ENCODE measurements at places on chromosomes 3 and 15.
A peak's percentile ranks its signal among the peaks of the same experiment; 100 is the strongest.

- DNase-seq, result no peak
Observed at GRCh38 chr15:99128411-99128810, 23.5 kb downstream of the SYNM start.

GRCh38 chr3:71425491-71426071 lies 157.9 kb downstream of the FOXP1 start:
- DNase-seq, result no peak

GRCh38 chr3:183253528-183254486 lies 754 bp downstream of the B3GNT5 start:
- peak; percentile 76 for DNase-seq

DNA sequence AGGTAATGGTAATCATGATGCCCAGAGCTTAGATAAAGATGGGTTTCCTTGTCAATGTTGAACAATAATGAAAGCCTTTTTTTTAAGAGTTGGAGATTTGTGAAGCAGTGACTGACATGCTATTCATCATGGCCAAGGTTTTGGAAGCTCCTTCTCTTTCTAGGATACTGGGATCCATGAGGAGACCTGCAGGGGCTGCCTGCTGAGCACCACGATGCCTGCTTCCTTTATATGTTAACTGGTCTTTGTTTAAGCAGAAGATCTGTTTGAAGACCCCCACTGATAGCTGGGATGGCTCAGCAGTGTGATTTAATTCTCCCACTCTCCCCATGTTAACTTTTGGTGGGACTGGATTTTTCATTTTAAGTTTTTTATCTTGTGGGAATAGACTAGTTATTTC lies 15.8 kb downstream of the RBP1 start:
- DNase-seq, result no peak

DNA sequence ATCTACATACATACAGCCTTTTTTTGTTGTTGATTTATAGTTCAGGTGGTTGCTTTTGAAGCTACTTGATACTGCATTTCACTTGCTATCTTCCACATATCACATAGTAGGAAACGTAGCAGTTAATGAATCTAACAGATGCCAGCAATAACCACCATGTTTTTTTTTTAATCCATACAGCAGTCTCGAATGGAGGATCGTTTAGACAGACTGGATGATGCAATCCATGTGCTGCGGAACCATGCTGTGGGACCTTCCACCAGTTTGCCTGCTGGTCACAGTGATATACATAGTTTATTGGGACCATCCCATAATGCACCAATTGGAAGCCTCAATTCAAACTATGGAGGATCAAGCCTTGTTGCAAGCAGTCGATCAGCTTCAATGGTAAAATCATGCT lies 123.2 kb upstream of the CGNL1 start:
- DNase-seq, result no peak

DNA sequence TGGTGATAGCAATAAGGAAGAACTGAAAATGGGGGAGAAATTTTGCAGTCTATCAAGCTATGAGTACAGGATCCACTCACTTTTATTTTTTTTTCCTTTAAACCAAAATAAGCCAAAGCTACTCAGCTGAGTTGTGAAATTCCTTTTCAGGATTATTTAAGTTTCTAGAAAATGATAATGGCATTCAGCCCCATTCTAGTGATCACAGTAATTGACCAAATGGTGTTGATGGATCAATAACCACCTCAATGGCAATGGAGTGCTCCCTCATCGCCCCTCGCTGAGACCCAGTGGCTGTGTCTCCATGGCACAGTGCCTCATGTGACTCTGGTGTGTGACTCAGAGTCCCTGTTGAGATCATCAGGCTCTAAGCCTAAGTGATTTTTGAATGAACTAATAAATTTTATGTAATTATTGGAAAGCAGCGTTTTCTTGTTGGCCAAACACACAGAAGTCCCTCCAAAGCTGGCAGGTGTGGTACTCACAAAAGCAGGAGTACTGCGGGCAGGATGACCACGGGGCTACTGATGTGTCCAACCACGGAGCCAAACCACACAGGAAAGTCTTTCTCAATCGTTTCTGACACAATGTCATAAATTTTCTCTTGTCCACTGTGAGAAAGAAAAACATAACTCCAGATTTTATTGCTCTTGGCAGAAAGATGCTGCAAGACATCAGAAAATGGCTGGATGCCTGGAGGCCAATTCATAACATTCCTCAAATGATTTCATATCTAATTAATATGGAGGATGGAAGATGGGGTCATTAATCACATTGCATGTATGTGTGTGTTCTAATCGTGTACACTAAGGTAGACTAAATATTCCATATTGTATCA lies 14.4 kb upstream of the STARD5 start:
- peak; percentile 14 for DNase-seq

DNA sequence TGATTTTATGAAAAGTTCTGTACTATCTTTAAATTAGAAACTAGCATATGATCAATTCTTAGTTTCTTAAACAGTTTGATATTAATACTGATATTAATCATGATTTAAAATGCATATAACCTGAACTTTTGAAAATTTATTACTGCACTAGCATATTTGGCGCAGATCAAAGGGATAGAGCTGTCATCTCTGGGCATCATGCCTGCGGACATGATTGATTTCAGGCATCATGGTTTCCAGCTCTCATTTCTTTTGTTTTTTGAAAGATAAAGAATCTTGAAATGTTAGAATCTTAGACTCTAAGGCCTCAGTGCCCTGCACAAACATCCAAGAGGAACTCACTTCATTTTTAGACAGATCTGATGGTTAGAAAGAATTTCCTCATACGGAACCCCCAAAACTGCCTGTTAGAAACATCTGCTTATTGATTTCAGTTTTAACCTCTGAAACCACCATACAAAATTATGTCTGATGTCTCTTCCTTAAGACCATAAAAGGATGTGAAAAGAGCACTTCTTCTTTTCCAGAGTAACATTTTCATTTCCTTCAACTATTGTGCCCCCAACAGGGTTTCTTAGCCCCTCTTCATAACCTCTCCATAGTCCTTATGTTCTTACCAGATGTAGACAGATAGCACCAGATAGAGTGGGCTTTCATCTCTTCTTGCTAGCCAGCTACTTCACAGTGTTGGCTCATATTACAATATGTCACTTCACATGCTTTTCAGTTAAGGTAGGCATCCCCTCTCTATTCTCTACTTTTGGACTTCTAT lies 110.8 kb downstream of the BBX start:
- DNase-seq, result no peak

DNA sequence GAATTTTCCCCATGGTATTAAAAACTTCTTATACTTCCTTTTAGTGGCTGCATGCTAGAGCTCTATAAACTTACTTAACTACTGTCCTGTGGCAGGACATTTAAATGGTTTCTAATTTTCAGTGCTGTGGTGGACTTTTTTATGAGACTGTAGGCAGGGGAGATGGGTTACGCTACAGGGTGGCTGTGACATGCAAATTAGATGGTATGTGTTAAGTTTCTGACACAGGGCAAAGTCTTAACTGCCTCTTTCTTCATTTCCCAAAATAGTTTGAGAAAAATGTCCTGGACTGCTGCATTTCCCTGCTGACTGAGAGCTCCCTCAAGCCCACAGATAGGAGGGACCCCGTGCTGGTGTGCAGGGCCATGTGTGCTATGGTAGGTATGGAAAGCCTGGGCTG lies 22.0 kb downstream of the TGM4 start:
- no peak for DNase-seq

DNA sequence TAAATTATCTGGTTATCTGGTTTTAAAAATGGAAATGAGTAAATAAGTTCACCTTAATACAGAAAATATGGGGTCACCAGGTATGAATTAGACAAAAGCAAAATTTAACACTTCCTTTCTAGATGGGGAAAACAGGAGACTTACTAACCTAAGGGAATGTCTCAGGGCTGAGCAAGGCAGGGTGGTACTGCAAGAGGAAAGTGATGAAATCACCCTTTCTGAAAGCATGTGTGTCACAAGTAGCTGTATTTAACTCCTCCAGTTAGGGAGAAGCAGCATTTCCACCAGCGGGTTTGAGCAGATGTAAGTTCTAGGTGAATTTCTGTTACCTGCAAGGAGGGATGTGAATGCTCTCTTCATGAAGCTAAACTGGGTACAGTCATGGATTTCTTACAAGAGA lies 629.1 kb downstream of the MECOM start:
- DNase-seq, result no peak

DNA sequence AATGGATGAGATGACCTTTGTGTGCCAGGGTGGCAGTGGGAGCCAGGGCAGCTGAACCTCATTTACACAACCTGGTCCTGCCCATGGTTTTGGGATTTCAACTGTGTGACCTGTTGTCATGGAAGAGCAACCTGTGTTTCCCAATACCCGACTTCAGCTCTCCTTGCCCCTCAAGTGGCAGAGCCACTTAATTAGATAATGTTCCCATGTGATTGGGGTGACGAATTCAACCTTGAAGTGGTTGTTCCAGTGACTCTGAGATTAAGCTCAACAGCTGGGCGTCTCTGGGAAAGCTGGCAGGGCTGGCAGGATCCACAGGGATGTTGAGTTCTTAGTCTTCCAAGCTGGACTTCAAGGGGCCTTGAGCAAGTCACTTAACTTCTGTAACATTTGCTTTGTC lies 71.0 kb downstream of the THSD4 start:
- peak; percentile 15 for DNase-seq

DNA sequence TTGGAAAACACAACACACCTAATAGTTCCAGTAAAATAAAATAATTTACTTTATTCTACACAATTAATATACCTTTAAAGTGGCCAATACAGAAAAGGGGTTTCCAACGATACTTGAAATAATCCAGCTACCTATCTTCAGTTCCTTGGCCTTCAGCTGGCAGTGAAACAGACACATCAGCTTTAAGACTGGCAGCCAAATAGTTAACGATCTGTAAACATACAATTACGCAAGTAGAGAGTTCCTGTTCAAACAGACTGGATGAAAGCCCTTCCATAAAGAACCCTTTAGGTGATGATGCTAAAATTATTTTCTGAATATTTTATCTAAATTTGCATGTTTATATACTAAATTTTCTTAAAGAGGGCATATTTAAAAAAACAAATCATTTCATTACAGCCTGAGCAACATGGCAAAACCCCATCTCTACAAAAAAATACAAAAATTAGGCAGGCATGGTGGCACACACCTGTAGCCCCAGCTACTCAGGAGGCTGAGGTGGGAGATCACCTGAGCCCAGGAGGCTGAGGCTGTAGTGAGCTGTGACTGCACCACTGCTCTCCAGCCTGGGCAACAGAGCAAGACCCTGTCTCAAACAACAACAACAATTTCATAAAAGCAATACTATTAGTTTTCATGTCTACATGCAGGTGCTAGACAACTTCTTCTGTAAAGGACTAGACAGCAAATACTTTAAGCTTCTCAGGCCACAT lies 12.9 kb downstream of the DYNC1LI1 start:
- DNase-seq, result no peak

GRCh38 chr3:45131201-45131600 lies 15.0 kb downstream of the CDCP1 start:
- DNase-seq, result no peak

GRCh38 chr3:63709576-63709975 lies 57.1 kb downstream of the SNTN start:
- no peak for DNase-seq

GRCh38 chr3:132004571-132004970 lies 30.2 kb downstream of the CPNE4 start:
- DNase-seq, result no peak

GRCh38 chr3:177424521-177424920 lies 227.2 kb upstream of the TBL1XR1 start:
- DNase-seq, result no peak

- no peak for DNase-seq
Observed at GRCh38 chr3:111732252-111732879, 126.7 kb upstream of the PHLDB2 start.
